Stimulated activated CD4-positive, alpha-beta T cell treated with anti-CD3 and anti-CD28 coated beads, TNF-alpha, amount 100 ng/mL, for 1 hour (primary cell): ENCODE measurements at places on chromosomes 4 and X.

DNA sequence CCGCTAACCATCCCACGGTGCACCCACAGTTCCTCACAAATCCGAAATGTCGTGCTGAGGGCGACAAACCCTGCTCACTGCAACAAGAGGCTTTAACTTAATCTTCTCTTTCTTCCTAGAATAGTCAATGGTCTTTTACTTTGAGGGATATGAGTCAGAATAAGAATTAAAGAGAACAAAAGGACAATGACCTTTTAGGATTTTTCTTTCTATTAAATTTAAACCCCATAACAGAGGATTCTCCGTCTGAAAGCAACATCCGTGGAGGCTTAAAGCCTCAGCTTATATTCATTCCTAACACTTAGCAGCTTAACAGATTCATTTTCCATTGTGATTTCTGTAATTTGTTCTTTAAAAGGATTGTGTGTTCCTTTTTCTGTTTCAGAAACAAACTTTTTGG is 44.9 kb upstream of the PUDP start:
- DNase-seq: no peak

DNA sequence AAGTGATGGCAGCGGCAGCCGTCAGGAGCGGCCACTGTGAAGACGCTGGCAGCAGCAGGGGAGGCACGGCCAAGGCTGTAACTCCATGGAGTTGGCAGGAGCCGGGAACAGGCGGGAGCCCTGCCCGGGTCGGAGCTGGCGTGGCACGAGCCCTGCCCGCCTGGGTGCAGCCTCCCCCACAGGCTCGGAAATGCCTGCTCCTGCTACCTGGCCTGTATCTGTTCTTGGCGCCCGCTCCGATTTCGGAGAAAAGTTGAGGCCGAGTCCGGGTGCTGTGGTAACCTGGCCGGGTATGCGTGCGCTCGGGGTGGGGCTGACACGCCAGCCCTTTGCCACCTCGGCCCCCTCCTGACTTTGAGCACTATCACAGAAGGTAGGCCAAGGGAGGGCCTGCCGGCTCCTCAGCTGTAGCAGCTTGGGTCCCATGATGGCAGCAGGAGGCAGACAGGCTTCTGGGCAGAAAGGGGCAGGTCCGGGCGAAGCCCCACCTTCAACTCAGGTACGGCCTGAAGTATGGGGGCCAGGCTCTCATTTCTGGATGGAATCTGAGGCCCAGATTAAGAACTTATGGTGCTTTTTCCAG is 51.2 kb upstream of the SHISA3 start:
- DNase-seq: no peak

DNA sequence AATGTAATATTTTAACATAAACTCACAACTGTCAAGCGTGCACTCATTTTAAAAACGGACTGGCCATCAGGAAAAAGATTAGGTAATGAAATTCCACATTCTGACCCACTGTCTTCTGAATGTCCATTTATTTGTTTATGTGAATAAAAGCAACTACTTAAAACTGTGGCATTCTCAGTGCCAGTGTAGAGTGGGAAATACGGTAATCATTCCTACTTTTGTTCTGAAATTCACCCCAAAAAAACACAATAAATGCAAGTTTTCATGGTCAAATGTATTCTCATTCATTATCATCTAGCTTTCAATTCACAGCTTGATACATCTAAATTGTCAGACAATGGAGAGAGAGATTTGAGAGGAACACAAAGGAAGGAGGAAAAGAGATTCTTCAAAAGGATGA is 260.9 kb downstream of the DCHS2 start:
- no peak for DNase-seq

GRCh38 chr4:186024637-186025407 is 44.1 kb upstream of the TLR3 start:
- no peak for DNase-seq

- no peak for DNase-seq
Observed at GRCh38 chr4:37816006-37816405, 10.5 kb upstream of the PGM2 start.

GRCh38 chr4:172780566-172781081 is 388.0 kb upstream of the GALNT7 start:
- DNase-seq: no peak
